ENCODE measurements at places on chromosomes 7 and 10. TPM values are rescaled to one million over a fixed set of nuclear protein-coding genes. Genes with fewer than 3 reads are reported as not detected.

Gene TMEM270
- polyA plus RNA-seq, result not detected

Gene HOXA10
- polyA plus RNA-seq, result 0.25 TPM

Gene CFAP70
- 0.18 TPM for polyA plus RNA-seq

Gene LRRC17
- polyA plus RNA-seq, result 103 TPM

Gene AS3MT
- polyA plus RNA-seq, result 6.1 TPM

Gene ARL5B
- 8.7 TPM for polyA plus RNA-seq

Gene EDRF1
- polyA plus RNA-seq, result 19.9 TPM

Gene PLAC9
- 40.4 TPM for polyA plus RNA-seq

Gene ST8SIA6
- 0.05 TPM for polyA plus RNA-seq

Gene DLX5
- 0.06 TPM for polyA plus RNA-seq

Gene IDI2
- polyA plus RNA-seq, result not detected

Gene FAM237B
- 0.03 TPM for polyA plus RNA-seq

Gene EPHB6
- polyA plus RNA-seq, result 1.1 TPM

Gene BUD23
- 60.1 TPM for polyA plus RNA-seq

Gene CLDN12
- 41.8 TPM for polyA plus RNA-seq

Gene ZCWPW1
- polyA plus RNA-seq, result 1.1 TPM

Gene RHEB
- polyA plus RNA-seq, result 135 TPM

Gene SPDYE11
- polyA plus RNA-seq, result not detected

Gene ADCY1
- polyA plus RNA-seq, result 0.43 TPM

Gene GALNT11
- 56.3 TPM for polyA plus RNA-seq

Gene PNLIP
- polyA plus RNA-seq, result not detected

Gene GIMAP5
- not detected for polyA plus RNA-seq

Gene FKBP6
- polyA plus RNA-seq, result not detected

Gene ETV1
- 75.5 TPM for polyA plus RNA-seq

Gene FAM25A
- not detected for polyA plus RNA-seq

Gene MOGAT3
- not detected for polyA plus RNA-seq

Gene WNT8B
- polyA plus RNA-seq, result not detected

Gene TUBAL3
- not detected for polyA plus RNA-seq

Gene PRSS2
- polyA plus RNA-seq, result not detected

Gene ASL
- 27.0 TPM for polyA plus RNA-seq

Gene TMEM248
- polyA plus RNA-seq, result 162 TPM

Gene SHTN1
- 1.6 TPM for polyA plus RNA-seq

Gene DGKI
- 0.84 TPM for polyA plus RNA-seq

Gene CISD1
- 44.4 TPM for polyA plus RNA-seq

Gene MEOX2
- 0.28 TPM for polyA plus RNA-seq

Gene ST7
- polyA plus RNA-seq, result 25.3 TPM

Gene IKZF1
- not detected for polyA plus RNA-seq

Gene ARHGAP12
- 23.1 TPM for polyA plus RNA-seq

Gene C7orf33
- polyA plus RNA-seq, result not detected

Gene SDHAF3
- 16.4 TPM for polyA plus RNA-seq

Gene MAGI2
- polyA plus RNA-seq, result 1.8 TPM

Gene OPN1SW
- polyA plus RNA-seq, result not detected

Gene PNLIPRP2
- polyA plus RNA-seq, result not detected

Gene FAM25G
- polyA plus RNA-seq, result not detected

Gene LOXL4
- polyA plus RNA-seq, result 39.8 TPM

Gene ACBD5
- polyA plus RNA-seq, result 16.9 TPM

Gene AKR1C8
- polyA plus RNA-seq, result not detected

Gene PAPSS2
- 175 TPM for polyA plus RNA-seq

Gene SPDYE9
- polyA plus RNA-seq, result not detected

Gene CALHM1
- not detected for polyA plus RNA-seq
